ENCODE measurements at places on chromosomes 11 and 22.

DNA sequence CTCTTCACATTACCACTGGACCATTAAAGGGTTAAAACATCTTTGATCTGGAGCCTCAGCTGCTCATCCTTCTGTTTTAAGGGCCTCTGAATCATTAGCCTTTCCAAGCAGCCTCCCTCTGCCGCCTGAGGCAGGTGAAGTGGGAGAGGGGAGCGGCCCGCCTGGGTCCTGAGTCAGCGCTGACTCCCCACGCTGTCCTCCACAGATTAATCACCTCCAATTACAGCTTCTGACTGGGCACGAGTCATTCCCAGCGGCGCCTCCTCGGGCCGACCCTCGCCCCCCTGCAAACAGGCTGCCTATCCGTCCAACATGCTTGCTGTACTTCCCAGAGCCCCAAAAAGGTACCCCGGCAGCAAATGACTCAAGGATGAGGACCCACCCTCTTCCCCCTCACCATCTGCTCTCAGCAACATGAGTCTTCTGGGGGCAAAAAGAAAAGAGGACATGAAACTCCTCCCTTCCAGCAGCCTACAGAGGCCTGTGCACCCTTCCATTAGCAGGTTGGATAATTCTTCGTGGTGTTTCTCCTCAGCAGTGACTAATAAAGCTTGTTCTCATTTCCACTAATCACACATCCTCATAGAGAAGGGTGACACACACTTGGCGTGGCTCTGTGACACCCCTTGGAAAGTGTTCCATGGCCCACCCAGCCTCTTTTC, 44.3 kb upstream of the JAM3 start:
- no peak for DNase-seq

DNA sequence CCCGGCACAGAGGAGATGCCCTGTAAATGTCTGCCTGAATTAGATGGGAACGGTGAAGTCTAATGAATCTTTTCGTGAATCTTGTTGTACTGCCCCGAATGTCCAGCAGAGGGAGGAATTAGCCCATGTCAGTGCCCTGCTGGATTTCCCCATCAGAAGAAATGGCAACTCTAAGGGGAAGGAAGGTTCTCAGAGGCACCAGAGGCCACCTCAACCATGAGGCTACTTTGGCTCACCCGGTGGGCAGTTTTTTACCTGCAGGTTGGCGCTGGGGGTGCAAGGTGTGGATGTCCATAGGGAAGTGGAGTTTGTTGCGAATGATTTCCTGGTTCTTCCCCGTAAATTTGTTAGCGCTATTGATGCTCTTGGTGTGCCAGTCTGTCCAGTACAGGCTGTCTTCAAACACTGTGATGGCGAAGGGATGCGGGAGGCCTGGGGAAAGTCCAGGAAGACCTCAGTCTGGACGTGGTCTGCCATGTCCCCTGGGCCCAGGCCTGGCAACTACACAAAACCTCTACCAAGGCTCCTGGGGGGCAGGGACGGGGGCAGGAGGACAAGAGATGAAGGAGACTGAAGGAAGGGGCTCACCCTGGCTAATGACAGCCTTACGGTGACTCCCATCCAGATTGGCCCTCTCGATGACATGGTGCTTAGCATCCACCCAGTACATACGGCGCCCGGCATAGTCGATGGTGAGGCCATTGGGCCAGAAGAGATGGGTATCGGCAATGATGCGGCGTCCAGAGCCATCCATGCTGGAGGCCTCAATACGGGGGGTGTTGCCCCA, 28.5 kb downstream of the LRP4 start:
- peak; percentile 84 for DNase-seq

- DNase-seq, result no peak
Measured at GRCh38 chr11:77038825-77039326, 4.7 kb downstream of the B3GNT6 start.

- peak; percentile 82 for DNase-seq
Measured at GRCh38 chr11:46391578-46392420, at the start of gene CHRM4. Gene CHRM4 (minus strand): TSS chr11:46391776. CDS start chr11:46386557, 5,219 bp downstream.

DNA sequence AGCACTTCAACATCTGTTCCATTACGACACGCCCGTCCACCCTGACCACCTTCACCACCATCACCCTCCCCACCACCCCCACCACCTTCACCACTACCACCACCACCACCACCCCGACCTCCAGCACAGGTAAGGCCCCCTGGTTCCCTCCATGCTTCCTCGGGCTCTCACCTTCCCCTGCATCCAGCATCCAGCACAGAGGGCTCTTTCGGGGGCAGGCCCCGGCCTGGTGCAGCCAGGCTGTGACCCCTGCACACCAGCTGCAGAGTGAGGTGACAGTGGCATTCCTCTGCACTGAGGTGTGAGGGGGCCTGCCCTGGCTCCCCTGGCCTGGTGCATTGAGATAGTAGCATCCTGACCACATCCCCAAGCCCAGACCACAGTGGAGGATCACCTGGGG, 18.2 kb downstream of the MUC2 start:
- no peak for DNase-seq

- DNase-seq, result no peak
Measured at GRCh38 chr22:31451709-31452571, 37.7 kb downstream of the EIF4ENIF1 start.

DNA sequence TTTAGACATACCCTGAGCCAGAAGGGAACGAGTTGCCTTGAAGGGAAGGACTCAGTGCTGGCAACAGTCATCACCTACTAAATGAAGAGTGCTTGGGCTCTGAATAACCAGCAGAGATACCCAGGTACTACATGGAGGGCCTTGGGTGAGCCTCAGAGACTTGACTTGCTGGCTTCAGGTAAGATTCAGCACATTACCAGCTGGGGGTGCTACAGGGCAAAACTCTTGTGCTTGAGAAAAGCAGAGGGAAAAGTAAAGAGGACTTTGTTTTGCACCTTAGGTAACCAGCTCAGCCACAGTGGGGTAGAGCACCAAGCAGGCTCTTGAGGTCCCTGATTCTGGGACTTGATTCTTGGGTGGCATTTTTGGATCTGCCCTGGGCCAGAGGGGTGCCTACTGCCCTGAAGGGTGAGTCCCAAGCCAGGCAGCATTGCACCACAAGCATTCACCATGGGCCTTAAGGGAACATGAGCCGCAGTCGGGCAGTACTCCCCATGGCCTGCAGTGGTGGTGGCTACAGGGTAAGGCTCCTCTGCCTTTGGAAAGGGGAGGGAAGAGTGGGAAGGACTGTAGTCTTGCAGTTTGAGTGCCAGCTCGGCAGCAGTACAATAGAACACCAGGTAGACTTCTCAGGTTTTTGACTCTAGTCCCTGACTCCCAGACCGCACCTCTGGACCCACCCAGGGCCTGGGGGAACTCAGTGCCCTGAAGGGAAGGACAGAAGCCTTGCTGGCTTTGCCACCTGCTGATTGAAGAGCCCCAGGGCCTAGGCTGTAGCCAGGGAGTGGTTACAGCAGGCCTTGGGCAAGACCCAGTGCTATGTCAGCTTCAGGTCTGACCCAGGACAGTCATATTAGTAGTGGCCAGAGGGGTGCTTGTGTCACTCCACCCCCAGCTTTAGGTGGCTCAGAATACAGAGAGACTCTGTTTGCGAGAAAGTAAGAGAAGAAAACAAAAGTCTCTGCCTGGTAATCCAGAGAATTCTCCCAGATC, 22.7 kb upstream of the PLEKHA7 start:
- no peak for DNase-seq

DNA sequence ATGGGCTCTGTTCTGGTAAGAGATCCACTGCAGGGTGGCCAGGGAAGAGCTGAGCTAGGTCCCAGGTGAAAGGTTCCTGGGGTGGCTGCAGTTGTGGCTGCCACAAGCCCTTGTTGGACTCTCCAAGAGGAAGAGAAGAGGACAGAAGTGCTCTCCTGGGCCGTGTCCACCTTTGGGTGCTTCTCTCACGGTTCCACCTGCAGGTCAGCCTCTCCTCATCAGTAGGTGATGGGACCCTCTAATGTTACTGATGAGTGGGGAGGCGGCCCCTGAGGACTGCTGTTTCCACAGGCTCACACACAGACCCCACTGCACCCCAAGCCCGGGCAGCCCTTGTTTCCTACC, 804.9 kb downstream of the BRD1 start:
- no peak for DNase-seq

- peak; percentile 48 for DNase-seq
Measured at GRCh38 chr11:355581-356458, 13.5 kb upstream of the B4GALNT4 start.

Measured in NCI-H345 (cell line).